ENCODE measurements at places on chromosomes 1 and 21.

- no peak for DNase-seq
Observed at GRCh38 chr1:201357636-201358348, 19.7 kb downstream of the TNNT2 start.

GRCh38 chr1:43731867-43732531, 24.7 kb downstream of the ST3GAL3 start:
- no peak for DNase-seq

GRCh38 chr1:2132222-2133038, 62.1 kb downstream of the FAAP20 start:
- DNase-seq = peak; percentile 21

DNA sequence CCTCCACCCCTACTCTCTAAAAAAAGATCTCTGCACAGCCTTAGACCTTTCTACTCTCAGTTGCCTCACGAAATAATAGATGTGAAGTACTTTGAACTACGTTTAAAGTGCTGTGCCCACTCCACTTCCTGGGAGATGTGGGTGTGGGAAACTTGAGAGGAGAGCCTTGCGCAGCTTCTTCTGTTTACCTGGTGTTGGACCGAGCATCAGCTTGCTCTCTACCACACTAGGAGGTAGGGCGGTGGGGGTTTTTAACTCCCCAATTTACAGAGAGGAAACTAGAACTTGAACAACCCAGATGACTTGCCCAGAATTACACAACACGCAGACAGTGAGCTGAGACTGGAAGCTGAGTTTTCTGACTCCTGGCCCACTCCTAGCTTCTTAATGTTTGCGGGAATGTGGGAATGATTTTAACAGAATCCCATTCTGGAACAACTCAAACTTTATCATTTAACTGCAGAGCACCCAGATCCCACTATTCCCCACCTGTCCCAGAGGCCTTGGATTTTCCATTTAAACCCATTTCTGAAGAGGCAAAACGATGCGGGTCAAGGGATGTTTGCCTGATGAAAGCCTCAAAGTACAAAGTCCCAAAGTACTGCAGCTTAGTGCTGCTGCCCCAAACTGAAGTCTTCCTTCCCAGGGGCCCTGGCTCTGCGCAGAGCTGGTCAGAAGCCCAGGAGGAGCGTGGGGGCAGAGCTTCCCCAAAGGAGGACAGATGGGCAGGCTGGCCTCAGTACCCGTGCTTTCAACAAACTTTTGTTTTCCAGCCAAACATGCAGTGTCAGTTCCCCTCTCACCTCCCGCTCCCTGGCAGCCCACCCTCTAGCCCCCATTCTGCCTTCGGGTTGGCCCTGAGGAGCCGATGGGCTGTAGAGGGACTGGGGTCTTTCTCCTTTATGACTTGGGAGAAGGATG, 19.0 kb downstream of the BTG2 start:
- DNase-seq = no peak

DNA sequence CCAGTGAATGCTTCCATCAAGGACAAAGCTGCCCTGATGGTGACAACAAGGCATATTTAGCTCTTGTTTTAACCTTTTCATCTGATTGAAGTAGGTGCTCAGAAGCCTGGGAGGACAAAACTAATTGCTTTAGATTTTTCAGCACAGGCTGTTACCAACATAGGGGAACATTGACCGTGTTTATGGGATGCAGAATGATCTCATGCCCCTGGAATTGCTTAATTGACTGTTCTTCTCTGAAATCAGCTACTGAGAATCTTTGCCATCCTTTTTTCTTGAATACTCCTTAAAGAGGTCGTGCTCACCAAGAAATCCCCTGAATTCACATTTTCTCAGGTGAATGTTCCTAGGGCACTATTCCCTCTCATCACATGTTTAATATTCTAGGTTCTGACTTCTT, 95.9 kb upstream of the CCDC190 start:
- no peak for DNase-seq

GRCh38 chr1:206111271-206111927, 5.8 kb downstream of the AVPR1B start:
- no peak for DNase-seq

DNA sequence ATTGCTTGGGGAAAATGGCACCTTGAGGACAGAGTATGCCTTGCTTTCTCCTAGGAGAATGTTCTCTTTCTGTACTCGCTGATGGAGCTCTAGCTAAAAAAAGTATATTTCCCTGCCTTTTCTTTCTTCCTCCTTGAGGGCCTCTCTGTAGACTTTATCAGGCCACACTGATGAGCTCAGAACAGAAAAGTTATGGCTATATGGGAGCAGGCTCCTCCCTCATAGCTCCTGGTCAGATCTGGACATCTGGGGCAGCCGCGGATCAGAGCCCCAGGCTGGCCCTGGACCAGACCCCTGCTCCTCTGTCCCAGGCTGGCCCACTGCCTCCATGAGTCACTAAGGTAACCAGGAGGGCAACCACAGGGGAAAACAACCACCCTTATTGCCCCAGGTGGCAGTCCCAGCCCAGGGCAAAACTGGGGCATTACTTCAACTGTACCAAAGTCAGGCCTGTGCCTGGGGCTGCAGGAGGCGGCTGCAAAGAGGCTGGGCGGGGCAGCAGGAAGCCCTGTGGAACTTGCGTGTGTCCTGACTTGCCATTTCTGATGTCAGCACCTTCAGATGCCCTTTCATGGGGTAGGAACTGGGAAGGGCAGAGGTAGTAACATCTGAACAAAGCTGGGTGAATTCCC, 26.3 kb upstream of the ZNF648 start:
- DNase-seq = no peak

GRCh38 chr1:30090162-30090820, 633.1 kb downstream of the MATN1 start:
- no peak for DNase-seq

GRCh38 chr1:113647164-113647563, 112.1 kb downstream of the PHTF1 start:
- DNase-seq = no peak

- DNase-seq = no peak
Observed at GRCh38 chr1:231734417-231734816, 107.8 kb downstream of the DISC1 start.

DNA sequence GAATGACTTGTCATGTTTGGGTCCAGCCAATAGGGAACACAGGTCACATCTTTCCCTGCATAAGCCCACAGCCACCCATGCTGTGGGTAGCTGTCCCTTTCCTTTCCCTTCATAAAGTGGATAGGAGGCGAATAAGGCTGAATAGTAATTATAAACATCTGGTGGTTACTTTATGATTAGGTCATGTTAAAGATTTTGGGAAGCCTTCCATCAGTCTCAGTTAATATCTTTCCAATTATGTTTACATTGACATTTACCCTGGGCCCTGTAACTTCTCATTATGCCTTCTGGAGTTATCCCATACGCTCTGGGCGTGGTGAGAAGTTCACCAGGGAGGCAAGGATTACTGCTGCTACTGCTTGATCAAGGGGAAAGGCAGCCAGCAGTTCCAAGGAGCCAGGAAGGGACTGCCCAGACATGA, 197.2 kb downstream of the HLX start:
- DNase-seq = no peak

GRCh38 chr1:112893288-112894009, 62.5 kb downstream of the SLC16A1 start:
- no peak for DNase-seq

GRCh38 chr1:204213668-204214662, at the start of gene GOLT1A:
GOLT1A (minus strand) TSS chr1:204213988; CDS start chr1:204213906, 82 bp downstream.
- DNase-seq = peak; percentile 84

GRCh38 chr1:178870944-178871343, at the start of gene ANGPTL1:
ANGPTL1 (minus strand) TSS chr1:178871077; CDS start chr1:178865776, 5,301 bp downstream.
- peak; percentile 66 for DNase-seq

Measured in SK-MEL-5 (cell line).